Stimulated activated CD4-positive, alpha-beta T cell treated with anti-CD3 and anti-CD28 coated beads, Interleukin-15, amount 100 ng/mL, for 24 hours (primary cell): ENCODE measurements at places on chromosomes 3 and 15.

DNA sequence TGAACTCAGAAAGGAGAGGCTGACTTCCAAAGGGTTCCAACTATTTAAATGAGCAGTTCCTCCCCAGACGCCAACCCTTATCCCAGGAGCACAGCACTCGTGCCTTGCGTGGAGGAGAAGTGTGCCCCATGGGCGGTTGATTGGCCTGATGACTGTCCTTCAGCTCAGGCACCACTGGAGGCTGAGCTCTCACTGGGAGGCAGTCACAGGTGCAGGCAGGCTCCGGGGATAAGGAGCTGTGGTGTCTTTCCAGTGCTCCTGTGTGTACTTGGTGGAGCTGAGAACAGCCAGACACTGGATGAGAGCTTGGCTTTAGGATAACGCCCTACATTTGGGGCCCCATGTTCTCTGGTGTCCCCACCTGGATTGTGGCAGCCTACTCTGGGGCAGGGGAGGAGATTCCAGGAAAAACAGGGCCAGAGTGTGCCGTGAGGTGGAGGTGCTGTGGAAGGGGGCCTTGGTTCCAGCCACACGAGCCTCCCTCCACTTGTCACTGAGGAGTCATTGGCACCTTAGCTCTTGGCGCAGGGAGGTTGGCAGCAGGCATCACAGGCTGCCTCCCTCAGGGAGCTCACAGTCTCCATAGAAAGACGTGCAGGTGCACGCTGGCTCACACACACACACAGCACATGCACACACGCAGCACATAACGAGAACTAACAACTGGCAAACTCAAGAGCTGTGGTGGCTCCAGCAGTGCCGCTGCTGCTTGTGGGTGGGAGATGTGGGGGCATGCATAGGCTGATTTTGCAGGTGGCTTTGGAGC, 22.7 kb upstream of the EPHB3 start:
- DNase-seq: no peak

GRCh38 chr15:52498706-52499105, 30.0 kb downstream of the MYO5A start:
- no peak for DNase-seq

DNA sequence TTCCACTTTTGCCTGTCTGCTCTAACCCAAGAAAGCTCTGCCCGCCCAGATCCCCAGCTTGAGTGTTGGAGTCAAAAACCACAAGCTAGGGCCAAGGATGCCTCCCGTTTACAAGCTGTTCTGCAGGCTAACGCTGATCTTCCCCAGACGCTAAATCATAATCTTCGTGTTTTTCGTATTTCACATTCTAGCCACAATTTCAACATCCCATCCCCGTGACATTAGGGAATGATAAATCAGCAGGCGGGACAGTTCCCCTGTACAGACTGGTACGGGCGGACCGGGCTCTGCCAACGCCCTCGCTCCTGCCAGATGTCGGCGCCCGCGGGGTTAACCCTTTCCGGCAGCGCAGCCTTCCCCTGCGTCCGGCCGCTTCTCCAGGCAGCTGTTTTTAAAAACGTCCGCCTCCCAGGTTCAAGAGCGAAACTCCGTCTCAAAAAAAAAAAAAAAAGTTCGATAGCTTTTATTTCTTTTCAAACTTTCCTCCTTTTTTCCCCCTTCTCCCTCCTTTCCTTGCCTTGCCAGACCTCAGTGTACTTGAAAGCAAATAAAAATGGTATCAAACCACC, 81.0 kb upstream of the BNC1 start:
- DNase-seq: peak; percentile 43

DNA sequence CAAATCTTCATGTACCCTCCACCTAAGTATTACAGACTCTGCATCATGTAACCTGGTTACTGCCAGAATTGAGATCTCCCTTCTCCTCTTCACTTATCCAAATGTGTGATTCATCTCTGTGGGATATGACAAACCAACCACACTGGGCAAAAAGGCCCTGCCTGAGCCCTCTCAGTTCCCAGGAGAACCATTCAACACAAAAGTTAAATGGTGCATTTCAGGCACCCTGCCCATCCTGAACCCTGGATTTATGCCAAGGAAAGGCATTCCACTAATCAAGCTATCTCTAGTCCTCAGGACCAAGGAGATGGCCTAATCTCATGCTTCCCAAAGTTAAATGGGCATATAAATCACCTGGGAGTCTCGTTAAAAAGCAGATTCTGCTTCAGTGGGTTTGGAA, 108.5 kb downstream of the TNIK start:
- DNase-seq: peak; percentile 17

DNA sequence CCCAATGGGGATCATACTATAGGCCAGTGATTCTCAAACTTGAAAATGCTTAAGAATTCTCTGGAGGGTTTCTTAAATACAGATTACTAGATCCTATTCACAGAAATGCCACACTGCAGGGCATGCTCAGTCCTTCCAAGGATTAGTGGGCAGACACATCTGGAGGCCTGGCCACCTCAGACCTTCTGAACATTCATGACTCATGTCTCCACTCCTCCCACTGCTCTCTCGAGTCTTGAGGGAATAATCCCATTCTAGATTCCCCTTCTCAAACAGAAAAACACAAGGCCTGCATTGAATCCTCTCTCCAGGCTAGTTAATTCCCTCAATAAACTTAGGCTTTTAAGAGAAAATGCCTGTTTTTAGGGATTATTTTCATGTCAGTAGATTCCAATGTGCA, 22.1 kb downstream of the ZNF621 start:
- DNase-seq: no peak

DNA sequence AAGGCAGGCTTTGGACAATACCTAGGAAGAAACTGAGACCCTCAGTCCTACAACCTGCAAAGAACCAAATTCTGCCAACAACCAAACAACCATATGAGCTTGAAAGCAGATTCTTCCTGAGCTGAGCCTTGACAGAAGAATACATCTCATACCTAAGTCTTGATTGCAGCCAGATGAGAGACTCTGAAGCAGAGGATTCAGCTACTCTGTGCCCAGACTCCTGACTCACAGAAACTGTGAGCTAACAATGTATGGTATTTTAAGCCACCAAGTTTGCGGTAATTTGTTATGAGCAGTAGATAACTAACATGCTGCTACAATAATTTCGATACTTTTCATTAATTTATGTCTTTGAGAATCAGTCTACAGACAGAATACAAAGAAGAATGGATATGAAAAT, 325.1 kb upstream of the CBLB start:
- DNase-seq: no peak

DNA sequence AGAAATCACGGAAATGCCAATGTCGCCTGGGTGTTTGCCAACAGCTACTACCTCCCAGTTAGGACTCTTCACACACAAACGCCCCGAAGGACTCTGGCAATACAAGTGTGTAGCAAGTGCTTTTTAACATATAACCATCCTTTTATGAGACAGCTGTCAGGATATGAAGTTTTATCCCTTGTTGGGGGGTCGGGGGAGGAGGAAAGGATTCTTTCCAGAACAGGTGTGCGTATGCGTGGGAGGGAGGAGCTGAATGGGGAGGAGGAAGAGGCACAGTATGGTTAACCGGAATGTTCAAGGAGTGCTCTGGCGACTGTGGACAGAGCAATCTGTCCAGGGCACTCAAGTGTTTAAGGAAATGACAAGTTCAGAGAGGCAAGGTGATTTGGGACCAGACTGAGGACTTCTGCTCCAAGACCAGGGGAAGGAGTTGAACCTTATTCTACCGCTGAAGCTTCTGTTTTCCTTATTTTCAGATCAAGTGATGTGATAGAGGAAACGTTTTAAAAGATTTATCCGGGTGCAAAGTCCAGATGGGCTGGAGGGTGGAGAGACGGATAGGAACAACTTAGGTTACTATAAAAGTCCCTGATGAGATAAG, 1.3 kb downstream of the TSPAN3 start:
- no peak for DNase-seq

- DNase-seq: no peak
Measured at GRCh38 chr15:85755471-85755870, 39.3 kb downstream of the KLHL25 start.

DNA sequence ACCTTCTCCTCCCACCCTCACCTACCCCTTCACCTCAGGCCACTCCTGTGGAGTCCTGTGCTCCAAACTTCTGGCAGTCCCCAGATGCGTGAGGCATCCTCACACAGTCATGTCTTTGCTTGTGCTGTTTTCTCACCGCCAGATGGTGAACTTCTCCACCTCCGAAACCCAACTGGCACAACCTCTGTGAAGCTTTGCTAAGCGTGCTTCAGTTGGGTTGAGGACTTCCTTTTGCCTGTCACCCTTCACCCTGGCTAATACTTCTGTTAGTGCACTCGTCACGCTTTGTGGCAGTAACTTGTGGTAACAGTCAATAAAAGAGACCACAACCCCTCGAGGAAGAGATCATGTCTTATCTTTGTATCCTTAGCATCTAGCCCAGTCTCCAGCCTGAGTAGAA, 42.0 kb upstream of the SKOR1 start:
- DNase-seq: peak; percentile 34

DNA sequence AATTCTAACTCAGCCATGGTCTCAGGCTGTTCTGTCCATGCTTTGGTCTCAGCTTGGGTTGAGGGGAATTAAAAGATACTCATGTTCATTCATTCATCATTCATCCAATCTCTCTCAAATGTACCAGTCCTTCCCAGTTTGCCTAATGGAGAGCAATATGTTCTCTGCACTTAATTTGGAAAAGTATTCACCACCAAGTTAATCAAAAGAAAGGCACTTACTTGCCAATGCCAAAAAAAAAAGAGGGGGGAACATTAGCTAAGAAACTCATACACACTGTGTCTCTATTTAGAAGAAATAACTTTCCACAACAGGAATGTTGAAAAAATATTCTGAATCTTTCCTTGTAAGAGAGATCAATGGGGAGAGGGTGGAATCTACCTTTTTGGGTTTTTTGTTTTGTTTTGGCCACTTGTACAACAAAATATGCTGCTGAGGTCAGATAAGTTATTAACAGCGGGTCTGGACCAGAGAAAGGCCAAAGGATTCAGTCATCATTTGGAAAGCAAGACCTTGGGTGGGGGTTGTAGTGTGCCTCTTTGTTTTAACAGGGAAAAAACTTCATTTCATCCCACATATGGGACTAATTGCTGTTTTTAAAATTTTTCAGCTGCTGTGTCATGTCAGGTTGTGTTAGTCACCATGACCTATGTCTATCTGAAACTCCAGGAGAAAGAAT, 152.3 kb downstream of the FBN1 start:
- DNase-seq: no peak

GRCh38 chr15:65631503-65631902, 9.8 kb downstream of the SLC24A1 start:
- no peak for DNase-seq

DNA sequence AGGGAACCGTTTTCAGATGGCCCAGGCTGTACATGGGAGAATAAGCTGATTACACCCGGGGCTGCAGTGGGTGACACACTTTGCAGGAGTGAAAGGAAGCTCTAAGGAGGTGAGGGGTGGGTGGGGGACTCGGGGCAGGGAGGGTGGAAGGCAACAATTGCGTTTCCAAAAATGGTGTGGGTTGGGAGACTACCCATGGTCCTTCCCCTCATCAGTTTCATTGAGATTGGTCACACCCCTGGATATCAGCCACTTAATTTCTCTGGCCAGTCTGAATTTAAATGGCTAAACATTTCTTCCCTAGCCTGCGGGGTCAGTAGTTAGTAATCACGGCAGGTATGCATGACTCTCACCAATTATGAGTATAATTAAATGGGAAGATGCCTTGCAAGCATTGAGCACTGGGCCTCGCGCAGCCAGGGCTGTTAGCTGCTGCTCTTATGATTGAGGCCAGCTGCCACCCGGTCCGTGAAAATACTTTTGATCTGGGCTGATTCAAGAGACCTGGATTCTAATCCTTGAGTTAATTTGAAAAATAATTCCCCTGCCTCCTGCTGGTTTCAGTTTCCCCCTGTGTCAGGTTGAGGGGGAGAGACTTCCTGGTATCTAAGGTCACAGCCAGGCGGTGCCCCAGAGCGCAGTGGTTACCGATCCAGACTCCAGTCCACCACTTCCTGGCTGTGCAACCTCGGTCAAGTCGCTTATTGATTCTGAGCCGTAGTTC, 23.3 kb downstream of the SLC6A6 start:
- peak; percentile 61 for DNase-seq

DNA sequence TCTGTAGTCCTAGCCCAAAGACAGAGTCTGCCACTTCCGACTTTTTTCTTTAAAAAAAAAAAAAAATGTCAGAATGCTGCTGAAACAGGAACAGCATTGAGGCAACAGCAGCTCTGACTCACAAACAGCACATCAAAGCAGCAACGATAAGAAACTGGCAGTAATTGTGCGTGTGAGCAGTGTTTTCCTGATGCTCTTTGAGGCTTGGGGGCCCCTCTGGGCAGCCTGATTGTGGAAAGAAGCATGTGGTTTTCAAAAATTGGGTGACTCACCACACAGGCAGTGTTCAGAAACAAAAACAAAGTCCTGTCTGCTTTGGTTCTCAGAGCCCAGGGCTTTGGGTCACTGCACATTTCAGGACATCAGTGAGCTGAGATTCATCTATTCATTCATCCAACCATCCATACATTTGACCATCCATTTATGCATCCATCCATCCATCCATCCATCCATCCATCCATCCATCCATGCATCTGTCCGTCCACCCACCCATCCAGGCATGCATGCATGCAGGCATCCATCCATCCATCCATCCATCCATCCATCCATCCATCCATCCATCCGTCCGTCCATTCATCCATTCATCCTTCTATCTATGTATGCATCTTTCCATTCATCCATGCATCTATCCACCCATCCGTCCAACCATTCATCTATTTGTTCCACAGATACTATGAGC, 308.4 kb downstream of the RPLP1 start:
- DNase-seq: peak; percentile 86

GRCh38 chr3:139629033-139629432, 48.7 kb downstream of the NMNAT3 start:
- peak; percentile 11 for DNase-seq

GRCh38 chr3:128278761-128279600, 125.7 kb downstream of the EEFSEC start:
- DNase-seq: no peak

DNA sequence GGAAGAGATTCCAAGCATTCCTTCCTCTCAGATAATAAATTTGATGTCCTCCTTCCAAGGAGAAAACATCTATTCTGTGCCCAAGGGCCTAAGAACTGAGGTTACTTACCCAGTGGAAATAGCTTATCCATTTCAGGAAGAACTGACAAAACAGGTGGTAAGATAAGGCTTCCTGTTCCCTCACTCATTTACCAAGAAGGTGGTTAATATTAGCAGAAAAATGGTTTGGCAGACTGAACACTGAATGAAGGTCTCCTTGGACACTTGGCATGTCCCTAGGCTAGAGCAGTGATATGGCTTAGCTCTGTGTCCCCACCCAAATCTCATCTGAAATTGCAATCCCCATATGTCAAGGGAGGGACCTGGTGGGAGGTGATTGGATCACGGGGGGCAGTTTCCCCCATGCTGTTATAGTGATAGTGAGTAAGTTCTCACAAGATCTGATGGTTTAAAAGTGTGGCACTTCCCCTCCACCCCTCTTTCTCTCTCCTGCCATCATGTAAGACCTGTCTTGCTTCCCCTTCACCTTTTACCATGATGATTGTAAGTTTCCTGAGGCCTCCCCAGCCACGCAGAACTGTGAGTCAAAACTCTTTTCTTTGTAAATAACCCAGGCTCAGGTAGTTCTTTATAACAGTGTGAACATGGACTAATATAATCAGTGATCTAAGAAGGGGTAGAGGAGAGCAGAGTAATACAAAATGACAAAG, 127.4 kb downstream of the ST8SIA2 start:
- no peak for DNase-seq
